ENCODE measurements at places on chromosomes 11 and 22. TPM values are rescaled to one million over a fixed set of nuclear protein-coding genes. Genes with fewer than 3 reads are reported as not detected.

SMC1B gene
- not detected for total RNA-seq

MUC2 gene
- total RNA-seq = not detected

ACTN3 gene
- 0.14 TPM for total RNA-seq

C22orf42 gene
- total RNA-seq = not detected

SAA4 gene
- total RNA-seq = not detected

PI4KA gene
- 40.3 TPM for total RNA-seq

THY1 gene
- 0.28 TPM for total RNA-seq

RIC3 gene
- total RNA-seq = not detected

IL10RA gene
- 0.09 TPM for total RNA-seq

BTG4 gene
- total RNA-seq = not detected

CNGA4 gene
- not detected for total RNA-seq

NAALAD2 gene
- 0.33 TPM for total RNA-seq

JHY gene
- total RNA-seq = 0.47 TPM

FAM118B gene
- total RNA-seq = 46.5 TPM

PPFIA1 gene
- 39.9 TPM for total RNA-seq

TMEM45B gene
- 0.51 TPM for total RNA-seq

VSTM5 gene
- total RNA-seq = not detected

C11orf91 gene
- total RNA-seq = not detected

IGF2 gene
- total RNA-seq = 11.2 TPM

FAM83F gene
- under 0.01 TPM for total RNA-seq

RHBDD3 gene
- total RNA-seq = 27.1 TPM

VWCE gene
- total RNA-seq = 8.8 TPM

BRMS1 gene
- total RNA-seq = 65.7 TPM

APOC3 gene
- not detected for total RNA-seq

MCAM gene
- total RNA-seq = 1,172 TPM

TLCD5 gene
- 8.5 TPM for total RNA-seq

CACNA1I gene
- total RNA-seq = not detected

TRIM51 gene
- not detected for total RNA-seq

GRIA4 gene
- not detected for total RNA-seq

IFT27 gene
- total RNA-seq = 11.1 TPM

CSNK2A3 gene
- total RNA-seq = 7.1 TPM

OR4C12 gene
- not detected for total RNA-seq

EIF1AD gene
- total RNA-seq = 32.2 TPM

TRIM6 gene
- total RNA-seq = 3.3 TPM

TMEM132A gene
- total RNA-seq = 99.5 TPM

ATM gene
- total RNA-seq = 82.9 TPM

IL17REL gene
- 0.17 TPM for total RNA-seq

GGT5 gene
- total RNA-seq = 27.8 TPM

SESN3 gene
- 113 TPM for total RNA-seq

VPREB1 gene
- not detected for total RNA-seq

MS4A15 gene
- total RNA-seq = not detected

FOLH1 gene
- total RNA-seq = not detected

GNG3 gene
- not detected for total RNA-seq

CRACR2B gene
- 27.5 TPM for total RNA-seq

MTFP1 gene
- 31.7 TPM for total RNA-seq

PVALB gene
- total RNA-seq = not detected

TRPM5 gene
- total RNA-seq = not detected

OR51M1 gene
- total RNA-seq = not detected

SCO2 gene
- 2.3 TPM for total RNA-seq

RAB36 gene
- total RNA-seq = 0.70 TPM

POU2F3 gene
- total RNA-seq = not detected

CHEK2 gene
- total RNA-seq = 15.7 TPM

TMEM41B gene
- total RNA-seq = 48.2 TPM

FGF3 gene
- total RNA-seq = not detected

Measured in dermis blood vessel endothelial cell (primary cell).